ENCODE measurements at places on chromosomes 3 and 15.

DNA sequence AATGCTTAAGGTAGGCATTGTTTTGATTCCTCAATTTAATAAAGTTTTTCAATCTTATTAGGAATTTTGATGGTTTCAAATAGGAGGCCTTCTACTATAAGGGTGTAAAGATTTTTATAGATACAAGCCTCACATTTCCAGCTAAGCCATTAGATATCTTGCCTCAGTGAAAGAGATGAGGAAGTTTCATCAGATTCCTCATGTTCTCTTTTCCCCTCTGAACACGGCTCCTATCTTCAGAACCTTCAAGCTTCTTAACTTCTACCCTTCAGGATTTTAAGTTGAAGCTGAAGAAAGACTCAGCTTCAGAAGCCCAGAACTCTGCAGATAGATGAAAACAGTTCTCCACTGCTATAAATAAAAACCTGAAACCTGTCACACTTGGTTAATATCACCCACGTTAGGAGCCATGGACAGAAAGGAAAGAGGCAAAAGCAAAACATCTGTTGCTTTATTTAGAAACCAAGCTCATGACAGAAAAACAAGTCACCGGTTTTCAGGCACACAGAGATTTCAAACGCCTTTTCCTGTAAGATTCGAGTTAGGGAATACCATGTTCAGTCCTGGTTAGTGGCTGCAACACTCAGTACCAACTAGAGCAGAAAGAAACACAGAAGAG, 82.2 kb upstream of the GOLGA8B start:
- no peak for DNase-seq

DNA sequence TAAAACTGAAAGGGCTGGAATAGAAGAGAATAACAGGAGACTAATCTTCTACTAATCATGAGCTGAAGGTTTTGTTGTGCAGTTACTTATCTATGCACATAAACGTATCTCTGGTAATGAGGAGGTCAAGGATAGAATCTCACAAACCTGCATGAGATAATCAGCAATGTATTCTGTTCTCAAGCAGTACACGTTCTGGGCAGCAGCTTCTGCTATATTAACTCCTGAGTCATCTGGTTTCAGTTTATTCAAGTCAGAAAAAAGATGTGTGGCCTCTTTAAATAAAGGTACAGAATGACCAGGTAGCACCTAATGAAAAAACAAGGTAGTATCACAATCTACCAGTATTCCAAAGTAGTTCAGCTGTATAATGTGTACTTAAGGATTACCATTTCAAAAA, 34.9 kb downstream of the CDV3 start:
- DNase-seq: no peak

GRCh38 chr3:63908081-63908736, 4.0 kb downstream of the SCAANT1 start:
- peak; percentile 13 for DNase-seq

GRCh38 chr3:107328069-107328468, 49.2 kb upstream of the CCDC54 start:
- DNase-seq: no peak

- DNase-seq: no peak
These were observed 137.9 kb downstream of the MEGF11 start for GRCh38 chr15:66115568-66116206.

- DNase-seq: no peak
These were observed 126.8 kb upstream of the GOLGA6L4 start for GRCh38 chr15:84108728-84109127.

DNA sequence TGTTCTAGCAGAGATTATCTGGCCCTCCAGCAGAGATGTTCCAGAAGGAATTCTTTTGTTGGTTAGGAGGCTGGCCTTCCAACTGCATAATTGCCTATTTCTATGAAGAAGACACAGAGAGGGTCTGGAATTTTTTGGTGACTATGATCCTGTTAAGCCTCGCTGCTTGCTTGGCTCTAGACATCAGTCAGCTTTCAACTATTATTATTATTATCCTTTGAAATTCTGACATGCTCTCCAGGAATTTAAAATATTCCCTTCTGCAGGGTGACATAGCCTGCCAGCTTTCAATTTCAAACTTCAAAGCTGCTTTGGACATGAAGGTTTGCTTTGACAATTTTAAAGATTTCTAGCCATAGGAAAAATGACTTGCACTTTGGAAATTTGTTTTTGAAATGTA, 26.3 kb upstream of the ZNF148 start:
- DNase-seq: peak; percentile 20

DNA sequence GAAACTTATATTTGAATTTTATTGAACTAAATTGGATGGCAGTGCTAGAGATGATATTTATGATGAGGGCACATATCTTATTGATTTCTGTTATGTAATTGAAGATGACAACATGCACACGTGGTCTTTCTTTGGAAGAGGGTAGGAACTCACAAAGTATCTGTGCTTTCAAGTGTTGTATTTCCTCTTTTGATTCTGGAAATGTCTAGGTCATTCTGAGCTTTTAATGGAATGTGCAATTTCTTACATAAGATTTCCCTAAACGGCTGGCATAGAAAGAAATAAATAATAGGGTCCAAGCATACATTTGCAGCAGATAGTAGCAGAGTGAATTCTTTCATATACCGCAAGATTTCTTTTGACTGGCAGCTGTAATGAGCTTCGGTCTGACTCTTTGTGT, 10.1 kb upstream of the GPR171 start:
- no peak for DNase-seq

DNA sequence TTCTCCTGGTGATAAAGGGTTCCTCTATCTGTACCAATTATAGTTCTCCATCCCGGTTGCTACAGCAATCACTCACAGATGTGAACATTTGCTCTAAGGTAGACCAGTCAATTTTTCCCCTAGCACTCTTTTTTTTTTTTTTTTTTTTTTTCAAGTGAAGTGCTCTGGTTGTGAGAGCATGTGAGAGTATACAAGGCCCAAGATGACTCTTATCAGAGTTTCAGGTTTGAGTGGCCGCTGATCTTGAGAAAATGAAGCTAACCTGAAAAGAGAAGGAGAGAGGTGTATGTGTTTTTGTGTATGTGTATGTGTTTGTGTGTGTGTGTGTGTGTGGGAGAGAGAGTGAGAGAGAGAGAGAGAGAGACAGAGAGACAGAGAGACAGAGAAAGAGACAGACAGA, 44.4 kb upstream of the OTOL1 start:
- no peak for DNase-seq

DNA sequence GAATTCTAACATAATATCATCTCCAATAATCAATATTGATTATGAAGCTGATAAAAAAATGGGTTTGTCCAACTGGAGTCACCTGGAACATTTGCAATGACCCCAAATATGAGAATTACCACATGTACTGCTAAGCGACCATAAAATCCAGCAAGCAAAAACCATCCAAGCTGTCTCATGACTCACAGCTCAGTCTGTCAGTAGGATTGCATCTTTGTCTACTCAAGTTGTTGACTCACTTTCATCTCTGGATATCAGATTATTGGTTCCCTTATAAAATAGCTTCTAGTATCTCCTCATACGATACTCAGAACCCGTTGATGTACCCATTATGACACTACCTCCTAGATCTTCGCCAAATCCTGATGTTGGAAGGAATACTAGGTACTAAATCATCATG, 209.8 kb upstream of the ATP11B start:
- no peak for DNase-seq

DNA sequence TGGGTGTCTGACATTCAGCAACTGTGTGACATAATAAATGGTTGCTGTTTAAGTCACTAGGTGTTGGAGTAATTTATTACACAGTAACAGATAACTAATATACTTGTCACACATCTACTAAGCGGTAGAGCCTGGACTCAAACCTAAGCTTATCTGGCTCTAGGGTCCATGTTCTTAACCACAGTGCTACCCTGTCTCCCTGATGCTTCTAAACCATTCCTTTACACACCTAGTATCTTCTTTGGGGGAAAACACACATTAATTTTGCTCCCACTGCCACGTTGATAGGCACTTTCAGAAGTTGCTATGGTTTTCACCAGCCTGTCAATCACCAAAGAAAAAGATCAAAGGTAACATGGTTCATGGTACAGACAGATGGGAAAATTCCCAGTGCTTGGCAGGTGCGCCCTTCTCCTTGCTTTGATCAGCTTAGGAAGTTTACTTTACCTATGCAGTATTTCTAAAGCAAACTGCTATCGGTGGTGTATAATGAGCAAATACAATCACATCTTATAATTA, 150.8 kb downstream of the PDZRN3 start:
- no peak for DNase-seq

DNA sequence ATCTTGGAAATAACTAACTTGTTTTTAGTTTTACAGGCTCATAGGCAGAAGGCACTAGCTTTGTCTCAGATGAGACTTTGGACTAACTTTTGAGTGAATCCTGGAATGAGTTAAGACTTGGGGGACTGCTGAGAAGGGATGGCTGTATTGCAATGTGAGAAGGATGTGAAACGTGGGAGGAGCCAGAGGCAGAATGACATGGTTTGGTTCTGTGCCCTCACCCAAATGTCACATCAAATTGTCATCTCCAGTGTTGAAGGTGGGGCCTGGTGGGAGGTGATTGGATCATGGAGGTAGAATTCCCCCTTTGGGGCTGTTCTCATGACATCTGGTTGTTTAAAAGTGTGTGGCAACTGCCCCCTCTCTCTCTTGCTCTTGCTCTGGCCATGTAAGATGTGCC, 28.8 kb upstream of the CCDC50 start:
- DNase-seq: no peak

DNA sequence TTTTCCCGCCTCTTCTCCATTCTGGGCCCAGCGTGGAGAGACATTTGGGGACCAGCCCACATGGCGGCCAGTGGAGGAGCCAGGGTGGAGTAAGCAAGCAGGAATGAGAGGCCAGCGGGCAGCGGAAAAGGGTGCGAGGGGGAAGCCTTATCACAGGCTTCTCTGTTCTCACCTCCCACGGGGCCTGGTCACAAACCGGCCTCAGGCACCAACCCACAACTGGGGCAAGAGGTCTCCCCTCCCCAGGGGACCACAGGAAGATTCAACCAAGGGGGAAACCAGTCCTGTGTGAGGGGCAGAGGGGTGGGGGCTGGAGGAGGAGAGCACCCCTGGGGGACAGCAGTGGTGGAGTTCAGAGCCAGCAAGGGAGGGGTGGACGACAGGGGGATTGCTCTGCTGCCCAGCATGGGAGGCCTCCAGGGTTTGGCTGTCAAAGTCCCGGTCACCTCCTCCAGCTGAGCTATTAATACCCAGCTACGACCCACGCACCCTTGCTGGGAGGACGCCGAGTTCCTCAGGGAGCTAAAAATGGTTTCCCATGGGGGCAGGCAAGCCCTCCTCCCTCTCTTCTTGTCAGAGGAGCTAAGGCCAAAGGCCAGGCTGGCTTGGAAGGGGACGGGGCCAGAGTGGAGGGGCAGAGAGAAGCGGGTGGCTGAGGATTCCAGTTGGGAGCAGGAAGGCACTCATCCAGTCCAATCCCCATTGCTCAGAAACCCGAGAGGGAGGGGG, 23.8 kb upstream of the RPL29 start:
- DNase-seq: no peak

DNA sequence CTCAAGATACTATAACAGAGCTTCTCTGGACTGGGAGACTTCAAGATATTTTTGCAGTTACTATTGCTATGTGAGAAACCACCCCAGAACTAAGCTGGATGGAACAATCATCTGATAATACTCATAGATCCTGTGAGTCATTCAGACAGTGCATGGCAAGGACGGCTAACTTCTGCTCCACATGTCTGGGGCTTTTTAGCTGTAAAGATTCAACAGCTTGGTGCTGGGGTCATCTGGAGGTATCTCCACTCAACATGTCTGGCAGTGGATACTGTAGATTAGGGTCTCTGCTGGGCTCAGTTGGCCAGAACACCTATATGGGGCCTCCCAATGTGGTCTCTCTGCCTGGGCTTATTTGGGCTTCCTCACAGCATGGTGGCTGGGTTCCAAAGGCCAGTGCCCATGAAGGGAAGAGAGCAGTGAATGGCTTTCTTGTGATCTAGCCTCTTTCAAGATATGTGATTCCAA, 117.3 kb upstream of the SLC7A14 start:
- DNase-seq: peak; percentile 43

DNA sequence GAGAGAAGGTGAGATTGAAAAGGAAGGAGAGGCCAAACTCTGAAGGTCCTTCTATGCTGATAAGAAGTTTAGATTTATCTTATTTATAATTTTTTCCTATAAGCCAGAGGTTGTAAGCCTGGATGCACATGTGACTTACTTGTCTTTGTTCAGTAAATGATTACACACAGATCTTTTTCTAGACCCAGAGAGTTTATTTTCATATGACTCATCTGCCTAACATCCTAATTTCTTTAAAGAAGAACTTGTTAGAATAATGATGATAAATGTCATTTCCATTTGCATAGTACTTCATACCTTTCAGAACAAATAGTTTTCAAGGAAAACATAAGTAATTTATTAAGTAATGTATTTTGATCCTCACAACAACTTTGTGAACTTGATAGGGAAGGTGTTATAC, 434.8 kb upstream of the DPH6 start:
- DNase-seq: no peak

DNA sequence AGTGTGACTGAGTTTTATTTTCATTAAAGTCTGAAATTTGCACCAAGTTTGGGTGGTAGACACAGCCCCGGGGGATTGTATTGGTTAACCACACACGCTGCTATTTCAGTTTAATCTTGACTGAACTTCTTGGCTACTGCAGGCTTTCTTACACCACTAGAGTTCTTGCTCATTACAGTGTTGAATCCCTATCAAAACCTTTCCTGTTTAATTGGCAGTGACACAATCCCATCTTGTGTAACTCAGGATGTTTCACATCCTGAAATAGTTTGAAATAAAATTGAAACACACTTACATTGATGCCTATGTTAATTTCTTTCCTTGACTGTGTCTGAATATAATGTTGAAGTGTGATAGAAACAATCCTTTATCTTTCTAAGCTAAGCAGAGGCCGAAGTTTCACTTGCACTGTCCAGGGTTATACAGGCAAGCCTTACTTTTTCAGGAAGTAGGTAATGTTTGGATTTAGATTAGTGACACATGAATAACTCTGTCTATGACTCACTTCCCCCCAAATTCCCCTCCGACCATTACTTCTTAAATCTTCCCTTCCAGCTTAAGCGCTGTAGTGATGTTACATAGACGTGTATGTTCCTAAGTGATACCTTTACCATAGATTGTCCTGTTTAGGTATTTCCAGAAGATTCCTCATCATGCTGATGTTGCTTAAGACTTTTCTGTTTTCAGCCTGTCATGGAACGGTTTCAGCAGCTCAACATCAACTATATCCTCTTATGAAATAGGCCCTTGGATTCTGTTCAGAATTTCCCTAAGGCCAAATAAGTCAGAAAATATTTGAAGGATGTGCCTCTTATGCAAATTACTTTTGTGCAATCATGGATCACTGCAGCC, 16.8 kb downstream of the ATG7 start:
- peak; percentile 61 for DNase-seq

GRCh38 chr3:161927131-161927530, 430.5 kb downstream of the OTOL1 start:
- no peak for DNase-seq

DNA sequence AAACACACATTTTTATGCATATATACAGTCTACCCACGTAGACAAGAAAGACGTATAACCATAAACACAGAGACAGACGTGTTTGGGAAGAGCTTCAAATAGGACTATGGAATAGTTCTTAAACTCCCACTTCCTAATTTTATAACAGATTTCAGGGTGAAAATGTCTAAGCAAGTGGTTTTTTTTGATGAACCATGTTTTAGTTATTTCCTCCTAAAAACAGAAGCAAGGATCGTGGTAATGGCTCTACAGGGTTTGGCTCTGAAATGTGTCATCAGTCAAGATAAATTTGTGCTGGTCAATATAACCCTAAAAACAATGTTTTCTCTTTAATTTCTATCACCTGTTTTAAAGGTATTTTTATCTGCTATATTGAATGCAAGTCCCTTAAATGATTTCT, 58.2 kb downstream of the FMN1 start:
- no peak for DNase-seq

GRCh38 chr3:11638495-11639358, 5.0 kb downstream of the VGLL4 start:
- DNase-seq: no peak
